ENCODE measurements at places on chromosomes 12 and 14. TPM values are rescaled to one million over a fixed set of nuclear protein-coding genes. Genes with fewer than 3 reads are reported as not detected.
A peak's percentile ranks its signal among the peaks of the same experiment; 100 is the strongest.

DNA sequence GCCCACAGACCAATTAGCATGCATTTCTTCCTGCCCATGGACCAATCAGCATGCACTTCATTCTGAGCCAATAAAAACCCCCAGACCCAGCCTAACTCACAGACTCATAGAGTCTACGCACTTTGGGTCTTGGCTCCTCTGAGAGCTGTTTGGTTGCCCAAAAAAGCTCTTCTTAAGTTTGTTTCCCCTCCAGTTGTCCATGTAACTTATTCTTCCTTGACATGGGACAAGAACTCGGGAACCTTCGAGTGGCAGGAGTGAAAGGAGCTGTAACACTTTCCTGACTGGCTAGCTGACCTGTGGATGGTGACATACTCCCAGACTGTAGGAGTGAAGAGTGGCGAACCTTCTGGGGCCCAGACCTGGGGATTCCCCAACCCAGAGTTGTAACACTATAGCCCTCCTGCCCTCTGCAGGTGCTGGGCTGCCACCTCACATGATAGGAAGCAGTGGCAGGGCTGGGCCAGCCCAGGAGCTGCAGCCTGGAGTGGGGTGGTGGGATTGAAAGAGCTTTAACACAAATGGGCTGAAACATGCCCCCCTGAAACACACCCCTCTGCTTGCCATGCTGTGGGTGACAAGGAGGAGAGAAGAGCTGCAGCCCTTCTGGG lies 4.4 kb upstream of the BTBD7 start:
- DNase-seq = no peak

- peak; percentile 79 for DNase-seq
Observed at GRCh38 chr12:98998697-98999299, 353.7 kb downstream of the APAF1 start.

GRCh38 chr14:30312214-30312613 lies 246.7 kb upstream of the G2E3 start:
- no peak for DNase-seq

DNA sequence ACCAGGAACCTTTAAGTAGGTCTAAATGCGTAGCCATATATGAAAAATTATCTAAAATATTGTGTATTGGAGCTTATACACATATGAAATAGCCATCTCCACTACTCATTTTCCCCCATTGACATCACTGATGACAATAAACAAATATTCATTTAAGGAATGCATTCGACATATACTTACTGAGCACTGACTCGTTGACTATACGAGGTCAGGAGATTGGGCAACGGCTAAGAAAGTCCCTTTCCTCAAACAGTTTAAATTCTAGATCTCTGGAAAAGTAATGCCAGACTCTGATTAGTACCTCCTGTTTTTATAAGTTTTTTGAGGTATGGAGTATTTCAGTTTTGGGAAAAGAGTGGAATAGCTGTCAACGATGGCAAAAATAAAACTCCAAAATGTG lies 139.4 kb upstream of the DIO2 start:
- peak; percentile 34 for DNase-seq

The KRT3 gene
- 0.33 TPM for total RNA-seq

- no peak for DNase-seq
Observed at GRCh38 chr14:83290447-83290846, 1756.8 kb upstream of the SEL1L start.

DNA sequence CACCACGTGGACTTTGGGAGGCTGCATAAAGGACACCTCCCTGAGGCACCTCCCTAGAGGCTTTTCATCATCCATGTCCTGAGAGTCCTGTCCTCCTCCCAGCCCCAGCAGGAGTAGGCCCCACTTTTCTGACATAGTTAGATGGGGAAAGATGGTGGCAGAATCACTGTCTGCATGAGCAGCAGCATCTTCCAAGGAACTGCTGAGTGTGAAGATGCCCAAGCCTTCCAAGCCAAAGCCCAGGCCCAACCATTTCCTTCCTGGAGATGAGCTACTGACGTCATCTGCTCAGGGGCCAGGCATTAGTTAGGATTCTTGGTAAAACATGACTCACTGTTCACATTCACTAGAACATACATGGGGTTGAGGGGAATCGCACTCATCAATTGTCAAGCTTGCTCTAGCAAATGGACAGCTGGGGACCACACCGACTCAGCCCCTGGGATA lies 37.3 kb downstream of the VDR start:
- DNase-seq = peak; percentile 26

DNA sequence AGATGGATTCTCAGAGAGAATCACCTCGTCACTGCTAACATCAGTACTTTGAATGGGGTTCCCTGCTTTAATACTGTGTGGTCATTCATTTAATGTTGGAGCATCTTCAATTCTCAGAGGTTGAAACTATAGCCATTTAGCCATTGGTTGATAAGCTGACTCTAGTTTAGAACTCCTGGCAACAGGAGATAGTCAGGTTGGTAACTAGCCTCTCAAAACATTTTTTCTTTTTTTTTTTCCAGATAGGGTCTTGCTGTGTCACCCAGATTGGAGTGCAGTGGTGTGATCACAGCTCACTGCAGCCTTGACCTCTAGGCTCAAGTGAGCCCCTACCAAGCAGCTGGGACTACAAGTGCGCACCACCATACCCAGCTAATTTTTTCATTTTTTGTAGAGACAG lies 3.5 kb upstream of the NCKAP5L start:
- no peak for DNase-seq

The VPS37B gene
- 80.8 TPM for total RNA-seq

- no peak for DNase-seq
Observed at GRCh38 chr14:36949371-36949770, 223.0 kb downstream of the SLC25A21 start.

The RASAL1 gene
- 0.69 TPM for total RNA-seq

- peak; percentile 35 for DNase-seq
Observed at GRCh38 chr12:121628037-121628436, 1.7 kb downstream of the ORAI1 start.

The PHLDA1 gene
- total RNA-seq = 181 TPM

The OR4E1 gene
- not detected for total RNA-seq

The TSPAN19 gene
- total RNA-seq = not detected

DNA sequence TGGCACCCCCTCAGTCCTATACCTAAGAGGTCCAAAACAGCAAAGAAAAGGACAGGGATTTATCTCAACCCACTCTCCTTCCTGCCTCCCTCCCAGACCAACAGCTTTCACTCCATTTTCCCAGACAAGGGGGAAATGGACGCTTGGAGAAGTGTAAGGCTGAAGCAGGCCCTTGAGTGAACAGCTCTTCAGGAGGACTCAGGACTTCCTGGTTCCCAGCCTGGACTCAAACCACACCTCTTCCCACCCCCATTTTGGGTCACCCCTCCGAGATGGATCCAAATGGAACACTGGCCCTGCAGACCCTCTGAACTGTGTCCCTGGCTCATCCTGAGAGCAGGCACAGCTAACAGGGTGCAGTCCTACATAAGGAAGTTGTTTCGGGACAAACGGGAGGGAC lies 2.7 kb downstream of the KMT2D start:
- DNase-seq = no peak

DNA sequence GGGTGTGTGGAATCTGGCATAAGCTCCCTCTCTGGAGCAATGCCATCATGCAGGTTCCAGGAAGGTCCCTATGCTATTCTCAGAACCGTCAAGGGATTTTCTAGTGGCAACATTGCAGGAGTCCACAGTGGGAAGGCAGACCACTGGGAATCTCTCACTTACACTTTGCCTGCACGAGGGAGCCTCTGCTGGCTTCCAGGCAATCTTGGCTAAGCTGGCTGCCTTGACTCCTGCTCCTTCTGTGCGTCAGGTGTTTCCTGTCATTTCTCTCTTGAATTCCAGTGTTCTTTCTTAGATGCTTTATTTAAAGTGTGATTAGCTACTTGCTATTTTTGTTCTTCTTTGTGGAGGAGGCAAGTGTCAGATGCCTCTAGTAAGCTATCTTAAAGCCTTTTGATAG lies 414.0 kb upstream of the ATP2B1 start:
- DNase-seq = no peak

The PLA2G1B gene
- not detected for total RNA-seq

The GLIPR1L2 gene
- total RNA-seq = not detected

- DNase-seq = no peak
Observed at GRCh38 chr12:53722450-53723041, 4.7 kb downstream of the CALCOCO1 start.

All from PC-3 (cell line).